ENCODE measurements at places on chromosomes 16 and 17. TPM values are rescaled to one million over a fixed set of nuclear protein-coding genes. Genes with fewer than 3 reads are reported as not detected.

DNA sequence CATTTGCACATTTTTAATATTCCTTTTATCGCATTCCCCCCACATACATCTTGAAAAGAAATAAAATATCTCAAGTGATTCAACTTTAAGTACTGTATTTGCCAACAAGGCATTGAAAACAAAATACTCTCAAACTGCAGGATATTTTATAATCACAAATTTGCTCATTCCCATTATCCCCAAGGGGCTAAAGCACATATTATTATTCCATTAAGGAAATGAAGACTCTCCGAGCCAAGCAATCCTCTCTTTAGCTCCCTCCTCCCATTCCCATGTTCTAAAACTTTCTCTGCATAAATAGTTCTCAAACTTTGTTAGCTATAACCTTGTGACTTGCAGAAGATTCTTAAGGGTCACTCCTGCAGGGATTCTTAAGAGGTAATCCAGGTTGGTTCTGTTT is 436.8 kb downstream of the KCNJ2 start:
- no peaks in the 10 kb centered on the region for H3K4me1 ChIP-seq
- no peak overlapping the region for H3K4me3 ChIP-seq
- H3K27me3 ChIP-seq, result no peaks in the 10 kb centered on the region
- H3K27ac ChIP-seq, result no peak overlapping the region

GRCh38 chr16:86256995-86257394 is 253.3 kb upstream of the FOXF1 start:
- no peak overlapping the region for H3K4me3 ChIP-seq
- no peaks in the 10 kb centered on the region for H3K27me3 ChIP-seq
- H3K36me3 ChIP-seq, result no peaks in the 10 kb centered on the region
- H3K27ac ChIP-seq, result no peak overlapping the region
- H3K4me1 ChIP-seq, result no peaks in the 10 kb centered on the region

- H3K4me1 ChIP-seq, result peaks cover 3% of the 10 kb centered on the region
- H3K27me3 ChIP-seq, result no peaks in the 10 kb centered on the region
Measured at GRCh38 chr17:41579484-41580243, 7.0 kb downstream of the KRT14 start.

GRCh38 chr16:88917146-88917914 is 50.9 kb upstream of the PABPN1L start:
- H3K27me3 ChIP-seq, result no peaks in the 10 kb centered on the region
- H3K4me1 ChIP-seq, result peaks cover 82% of the 10 kb centered on the region
- DNase-seq, result no peak
- no peak overlapping the region for H3K4me3 ChIP-seq

DNA sequence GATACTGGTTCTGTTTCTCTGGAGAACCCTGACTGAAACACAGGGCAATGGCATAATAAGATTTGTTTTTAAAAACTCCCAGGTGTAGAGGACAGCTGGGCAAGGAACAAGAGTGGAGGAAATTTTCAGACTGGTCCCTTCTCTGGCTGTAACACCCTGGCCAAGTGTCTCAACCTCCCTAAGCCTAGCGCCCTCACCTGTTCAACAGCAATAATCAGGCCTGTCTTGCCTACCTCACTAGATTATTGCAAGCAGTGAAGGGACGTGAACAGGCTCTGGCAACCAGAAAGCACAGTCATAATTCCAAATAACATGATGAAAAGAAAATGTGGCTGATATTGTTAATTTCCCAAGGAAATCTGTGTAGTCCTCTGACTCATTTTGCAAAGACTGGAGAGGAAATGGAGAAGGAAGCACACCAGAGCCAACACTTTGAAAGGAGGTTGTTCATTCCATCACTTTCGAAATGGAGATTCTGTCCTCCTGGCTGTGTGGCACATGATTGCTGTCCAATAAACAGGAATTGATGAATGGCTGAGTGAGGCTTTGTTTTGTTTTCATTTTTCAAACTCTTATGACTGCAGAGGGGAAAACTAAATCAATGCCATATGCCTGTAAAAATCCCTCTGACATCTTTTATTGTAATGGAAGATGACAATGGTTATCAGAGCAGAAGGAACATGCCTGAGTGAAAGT is 87.5 kb upstream of the HLF start:
- no peak overlapping the region for H3K4me3 ChIP-seq
- H3K4me1 ChIP-seq, result peaks cover 6% of the 10 kb centered on the region
- no peaks in the 10 kb centered on the region for H3K36me3 ChIP-seq
- no peak for DNase-seq

MMP28 gene
- total RNA-seq, result 3.5 TPM

ZG16B gene
- total RNA-seq, result 1.2 TPM

PRR29 gene
- total RNA-seq, result 1.6 TPM

CCL8 gene
- total RNA-seq, result 0.95 TPM

VMO1 gene
- total RNA-seq, result 5.8 TPM

MRPL45 gene
- 22.2 TPM for total RNA-seq
